ENCODE measurements at places on chromosomes 12 and 14.

DNA sequence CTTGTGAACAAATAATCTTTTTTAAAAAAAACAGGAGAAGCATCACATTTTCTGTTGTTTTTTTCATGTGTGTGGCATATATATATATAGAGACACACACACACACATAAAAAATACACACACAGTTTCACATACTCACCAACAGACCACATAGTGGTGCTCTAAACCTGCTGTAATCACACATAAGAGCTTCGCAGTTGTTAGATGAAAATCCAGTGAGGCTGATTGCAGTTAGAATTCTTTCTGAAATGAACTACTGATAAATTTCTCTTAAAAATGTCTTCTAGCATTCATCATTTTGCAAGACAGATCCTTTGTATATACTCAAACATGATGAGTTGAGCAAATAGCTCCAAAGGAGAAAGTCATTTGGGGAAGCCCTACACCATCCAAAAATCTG is 434.3 kb upstream of the STXBP6 start:
- DNase-seq, result peak; percentile 35

- no peak for DNase-seq
Observed at GRCh38 chr14:94582851-94583250, 1.6 kb downstream of the SERPINA5 start.

DNA sequence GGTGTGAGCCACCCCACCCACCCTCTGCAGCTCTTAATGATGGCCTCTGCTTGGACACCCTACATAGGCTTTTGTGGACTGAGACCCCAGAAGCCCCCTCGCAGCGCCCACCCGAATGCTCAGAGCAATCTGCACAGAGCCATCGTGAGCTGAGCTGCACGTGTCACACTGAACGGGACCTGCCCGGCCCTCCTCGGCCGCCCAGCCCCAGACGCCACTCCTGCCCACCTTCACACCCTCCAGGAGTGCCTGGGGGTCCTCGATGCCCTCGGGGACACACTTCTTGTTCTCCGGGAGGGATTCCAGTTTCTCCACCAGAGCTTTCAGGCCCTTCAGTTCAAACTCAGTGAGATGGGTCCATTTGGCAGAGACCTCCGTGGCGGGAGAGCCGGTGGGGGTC is 71.5 kb downstream of the KDM2B start:
- DNase-seq, result no peak

DNA sequence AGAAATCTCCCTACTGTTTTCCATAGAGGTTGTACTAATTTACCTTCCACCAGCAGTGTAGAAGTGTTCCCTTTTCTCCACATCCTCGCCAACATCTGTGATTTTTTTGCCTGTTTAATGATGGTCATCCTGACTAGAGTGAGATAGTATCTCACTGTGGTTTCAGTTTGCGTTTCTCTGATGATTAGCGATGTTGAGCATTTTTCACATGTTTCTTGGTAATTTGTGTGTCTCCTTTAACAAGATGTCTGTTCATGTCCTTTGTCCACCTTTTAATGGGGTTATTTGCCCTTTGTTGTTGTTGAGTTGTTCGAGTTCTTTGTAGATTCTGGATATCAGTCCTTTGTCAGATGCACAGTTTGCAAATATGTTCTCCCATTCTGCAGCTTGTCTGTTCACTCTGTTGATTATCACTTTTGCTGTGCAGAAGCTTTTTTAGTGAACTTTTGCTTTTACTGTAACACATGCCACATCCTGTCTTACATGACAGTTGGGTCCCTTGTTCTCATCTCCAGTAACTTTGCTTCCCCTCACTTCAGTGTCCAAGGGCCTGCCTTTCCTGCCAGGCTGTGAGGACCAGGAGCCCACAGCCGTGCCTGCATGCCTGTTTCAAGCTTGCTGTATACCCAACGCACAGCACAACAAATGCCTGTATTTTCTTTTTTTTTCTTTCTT is 64.9 kb downstream of the SPRING1 start:
- no peak for DNase-seq

- no peak for DNase-seq
Observed at GRCh38 chr14:94391281-94391975, 3.0 kb upstream of the SERPINA1 start.

DNA sequence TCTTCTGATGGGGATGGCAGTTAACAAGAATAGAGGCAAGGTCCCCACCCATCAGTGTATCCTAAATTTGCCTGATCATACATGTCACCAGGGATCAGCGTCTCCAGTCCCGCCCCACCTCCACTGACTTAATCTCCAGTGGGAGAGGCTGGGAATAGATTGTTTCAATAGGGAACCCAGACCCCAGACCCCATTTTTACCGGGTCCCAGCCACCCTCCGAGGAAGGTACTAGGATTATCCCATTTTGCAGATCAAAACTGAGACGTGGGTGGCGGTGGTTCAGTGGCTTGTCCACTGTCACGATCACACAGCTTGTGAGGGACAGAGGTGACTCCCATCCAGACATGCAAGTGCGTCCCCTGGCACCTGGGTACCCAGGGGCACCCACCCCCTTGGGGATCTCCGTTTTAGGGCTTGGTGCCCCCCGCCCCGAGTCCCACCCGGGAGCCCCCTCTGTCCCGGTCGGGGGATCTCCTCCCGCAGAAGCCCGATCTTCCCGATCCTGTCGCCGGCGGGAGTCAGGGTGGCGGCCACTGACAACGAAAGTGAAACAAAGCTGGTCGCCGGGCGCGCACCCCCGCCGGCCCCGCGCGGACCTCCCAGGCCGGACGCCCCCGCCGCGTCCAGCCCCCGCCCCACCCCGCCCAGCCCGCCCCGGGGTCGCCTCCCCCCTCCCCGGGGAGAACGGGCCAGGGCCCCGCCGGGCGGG is 523 bp downstream of the WSB2 start:
- no peak for DNase-seq

DNA sequence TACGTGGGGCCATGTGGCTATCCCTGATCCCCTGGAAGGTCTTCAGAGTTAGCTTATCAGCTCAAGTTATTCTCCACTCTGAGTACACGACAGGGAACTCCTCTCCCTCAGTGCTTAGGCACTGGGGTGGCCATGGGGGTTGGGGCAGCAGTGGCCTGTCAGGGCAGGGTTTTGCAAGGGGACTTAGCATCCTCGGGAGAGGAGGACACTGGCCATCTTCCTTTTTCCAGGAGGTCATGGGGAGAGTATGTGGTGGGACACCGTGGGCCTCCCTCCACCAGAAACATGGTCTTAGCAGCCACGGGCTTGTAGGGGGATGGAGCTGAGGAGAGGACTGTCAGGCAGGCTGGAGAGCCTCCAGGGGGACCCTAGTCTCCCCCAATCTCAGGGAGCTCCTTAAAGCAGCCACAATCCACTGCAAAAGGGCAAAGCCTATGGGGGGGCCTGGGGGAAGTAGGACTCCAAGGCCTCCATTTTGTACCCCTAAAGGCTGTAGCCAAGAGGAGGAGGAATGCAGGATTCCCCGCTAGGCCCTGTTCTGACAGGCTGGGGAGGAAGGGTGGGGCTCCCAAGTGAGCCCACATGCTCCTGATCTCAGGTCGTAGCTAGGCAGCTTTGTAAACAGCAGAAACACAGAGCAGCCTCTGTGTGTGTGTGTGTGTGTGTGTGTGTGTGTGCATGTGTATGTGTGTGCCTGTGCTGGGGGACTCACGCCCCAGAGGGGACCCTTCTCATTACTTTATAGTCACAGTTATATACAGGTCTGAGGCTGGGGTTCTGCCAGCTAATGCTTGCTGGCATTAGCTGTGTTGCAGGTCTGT is 36.6 kb downstream of the KRT80 start:
- DNase-seq, result peak; percentile 77

DNA sequence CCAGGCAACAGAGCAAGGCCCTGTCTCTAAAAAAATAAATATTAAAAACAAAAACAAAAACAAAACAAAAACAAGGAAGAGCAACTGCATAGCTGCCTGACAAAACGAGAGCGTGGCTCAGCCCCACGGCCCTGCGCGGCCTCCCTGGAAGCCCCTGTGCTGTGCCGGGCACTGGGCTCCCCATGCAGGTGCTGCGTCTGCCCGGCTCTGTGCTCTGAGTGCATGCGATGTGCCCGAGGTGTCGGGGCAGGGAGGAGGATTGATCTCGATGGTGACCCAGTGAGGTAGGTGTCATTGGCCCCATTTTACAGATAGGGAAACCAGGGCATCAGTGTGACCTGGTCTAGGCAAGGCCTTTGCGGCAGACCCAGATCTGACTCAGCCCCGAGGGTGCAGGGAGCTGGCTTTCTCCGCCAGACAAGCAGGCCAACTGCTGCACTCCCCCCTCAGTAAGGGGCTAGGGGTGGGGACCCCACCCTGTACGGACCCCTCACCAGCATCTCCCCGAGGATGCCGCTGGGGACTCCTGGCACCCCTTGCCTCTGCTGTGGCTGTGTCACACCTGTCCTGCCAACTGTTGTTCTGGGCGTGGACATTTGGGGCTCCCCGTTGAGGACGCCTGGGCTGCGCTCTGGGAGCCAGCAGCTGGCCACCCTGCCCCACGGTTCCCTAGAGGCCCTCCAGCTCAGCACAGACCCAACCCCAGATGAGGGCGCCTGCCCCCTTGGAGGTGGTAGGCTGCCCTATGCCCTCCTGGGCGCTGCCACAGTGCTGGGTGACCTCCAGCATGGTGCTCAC is 15.3 kb downstream of the GPR132 start:
- no peak for DNase-seq

DNA sequence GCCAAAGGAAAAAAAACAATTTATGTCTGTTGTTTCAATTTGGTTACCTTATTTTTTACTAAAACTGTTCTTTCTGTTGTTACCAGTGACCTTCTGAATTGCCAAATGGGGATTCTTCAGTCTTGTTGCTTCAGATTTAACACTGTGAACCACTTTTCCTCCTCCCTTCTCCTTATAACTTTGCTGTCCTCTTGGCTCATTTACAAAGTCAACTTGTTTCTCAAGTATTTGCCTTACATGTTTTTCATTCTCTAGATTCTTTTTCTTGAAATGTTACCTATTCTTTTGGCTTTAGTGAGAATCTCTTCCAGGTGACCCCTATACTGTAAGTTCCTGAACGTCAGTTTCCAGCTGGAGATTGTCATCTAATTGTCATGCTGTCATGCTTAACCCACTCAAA is 19.4 kb downstream of the FUT8 start:
- no peak for DNase-seq

GRCh38 chr12:50482571-50482970 is 22.2 kb upstream of the DIP2B start:
- DNase-seq, result no peak

- DNase-seq, result no peak
Observed at GRCh38 chr12:91851741-91852477, 293.7 kb downstream of the BTG1 start.

DNA sequence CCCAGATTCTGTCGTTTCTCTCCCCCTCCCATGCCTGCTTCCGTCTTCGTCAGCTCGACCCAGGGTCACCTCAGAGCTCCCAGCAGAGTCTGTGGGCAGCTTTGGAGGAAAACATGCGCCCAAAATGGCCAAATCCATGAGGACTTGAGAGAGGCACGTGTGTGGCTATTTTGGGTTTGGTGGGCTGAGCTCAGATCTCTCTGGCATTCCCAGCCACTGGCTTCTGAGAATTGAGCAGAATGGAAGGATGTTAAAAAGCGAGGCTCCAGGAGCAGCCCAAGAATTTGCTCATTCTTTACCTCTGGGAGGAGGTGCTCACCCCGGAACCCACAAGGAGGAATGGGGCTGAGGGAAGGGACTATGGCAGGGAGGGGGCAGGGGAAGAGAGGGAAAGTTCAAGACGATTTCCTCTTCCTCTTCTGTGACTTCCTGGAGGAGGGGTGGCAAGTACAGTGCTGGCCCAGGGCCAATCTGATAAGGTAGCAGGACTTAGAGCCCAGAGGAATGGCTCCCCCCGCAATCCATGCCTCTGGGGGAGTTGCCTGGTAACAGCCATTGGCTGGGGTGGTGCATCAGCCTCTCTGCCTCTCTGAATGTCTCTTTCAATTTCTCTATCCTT is 20.1 kb downstream of the TSPAN9 start:
- DNase-seq, result no peak

- no peak for DNase-seq
Observed at GRCh38 chr12:76587428-76588178, 28.0 kb upstream of the OSBPL8 start.

DNA sequence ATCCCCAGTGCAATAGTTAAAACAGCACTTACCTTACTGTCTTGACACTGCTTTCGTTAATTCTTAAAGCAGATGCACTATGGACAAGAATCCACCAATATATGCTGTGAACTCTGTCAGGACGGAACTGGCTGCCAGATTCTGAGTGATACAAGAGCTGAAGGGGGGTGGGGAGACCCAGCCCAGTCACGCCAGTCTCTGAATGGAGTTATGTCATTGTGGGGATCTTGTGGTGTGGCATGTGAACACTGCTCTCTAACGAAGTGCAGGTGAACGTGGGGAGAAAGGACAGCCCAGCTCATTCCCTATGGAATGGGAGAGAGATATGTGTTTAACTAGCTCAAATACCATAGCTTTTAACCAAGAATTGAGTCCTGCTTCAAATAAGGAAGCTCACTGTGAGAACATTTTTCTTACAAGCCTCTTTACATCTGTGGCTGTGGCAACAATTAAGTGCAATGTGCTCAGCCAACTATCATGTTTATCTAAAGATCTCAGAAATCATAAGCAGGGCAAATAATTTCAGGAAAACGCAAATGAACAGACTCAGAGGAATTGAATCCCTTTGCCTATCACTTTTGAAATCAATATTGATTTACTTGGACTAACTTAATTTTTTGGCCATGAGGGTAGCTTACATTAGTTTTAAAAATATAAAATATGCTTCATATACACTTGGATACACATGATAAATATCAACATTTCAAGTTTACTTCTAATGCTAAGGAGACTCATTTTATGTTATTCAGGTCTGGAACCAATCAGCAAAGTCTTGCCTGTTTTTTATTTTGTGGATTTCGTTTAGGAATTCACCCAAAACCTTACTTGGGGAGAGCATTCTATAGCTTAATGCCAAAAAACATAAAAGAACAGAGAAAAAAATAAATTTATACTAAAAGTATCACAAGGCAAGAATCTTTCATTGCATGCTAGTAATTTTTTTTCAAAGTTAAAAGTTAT is at the start of gene LUM:
TSS of gene LUM (minus strand) at position 129 of the 960 bp plus-strand sequence. CDS start 2,515 bp downstream, outside the sequence.
- DNase-seq, result no peak

- no peak for DNase-seq
Observed at GRCh38 chr14:52853522-52853854, 62.1 kb upstream of the GNPNAT1 start.

DNA sequence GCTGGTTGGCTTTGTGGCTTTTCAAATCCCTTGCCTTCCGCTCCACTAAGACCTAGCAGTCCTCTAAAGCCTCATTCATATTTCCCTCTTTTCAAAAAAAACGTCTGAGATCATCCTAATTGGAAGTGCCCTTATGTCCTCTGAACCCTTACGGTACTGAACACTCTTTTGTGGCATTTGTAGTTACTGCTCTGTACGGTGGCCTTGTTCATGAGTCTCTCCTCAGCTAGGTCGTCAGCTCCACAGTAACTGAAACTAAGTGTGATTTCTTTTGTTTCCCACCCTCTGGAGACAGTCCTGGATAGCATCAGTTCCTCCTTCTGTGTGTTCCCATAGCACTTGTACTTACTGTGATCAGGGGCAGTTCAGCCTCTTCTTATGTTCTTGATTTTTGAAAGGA is 49.7 kb downstream of the DAAM1 start:
- DNase-seq, result no peak

DNA sequence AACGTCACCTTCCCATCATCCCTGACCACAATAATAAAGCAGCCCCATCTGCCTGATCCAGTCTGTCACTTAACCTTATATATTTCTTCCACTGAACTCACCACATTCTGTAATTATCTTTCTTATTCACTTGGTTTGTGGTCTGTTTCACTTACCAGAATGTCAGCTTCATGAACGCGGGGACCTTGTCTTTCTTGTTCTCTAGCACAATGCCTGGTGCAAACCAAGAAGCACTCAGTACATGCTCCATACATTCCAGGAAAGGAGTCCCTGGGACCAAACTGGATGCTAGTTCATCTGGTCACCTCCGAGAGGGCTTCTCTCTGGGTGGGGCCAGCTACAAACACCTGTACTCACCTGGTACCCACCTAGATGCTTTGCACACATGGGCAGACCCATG is 17.4 kb upstream of the ANKRD33 start:
- no peak for DNase-seq

All from DMS153 (cell line).